Lower lobe of right lung (tissue), 2 donors: ENCODE measurements at places on chromosomes 11 and 22. TPM values are rescaled to one million over a fixed set of nuclear protein-coding genes. Genes with fewer than 3 reads are reported as not detected.
A peak's percentile ranks its signal among the peaks of the same experiment; 100 is the strongest.

Gene SLC16A8
- 0.24 TPM for total RNA-seq

Gene TYR
- not detected for total RNA-seq

Gene KLHL35
- 2.6 TPM for total RNA-seq

Gene SSRP1
- total RNA-seq: 62.2 TPM

Gene ST3GAL4
- total RNA-seq: 26.2 TPM

Gene SCN4B
- 6.0 TPM for total RNA-seq

Gene CD248
- total RNA-seq: 28.7 TPM

Gene APLNR
- 4.1 TPM for total RNA-seq

Gene ESAM
- total RNA-seq: 131 TPM

Gene CBLIF
- not detected for total RNA-seq

Gene PHOX2A
- not detected for total RNA-seq

- H3K27me3 ChIP-seq: no peaks in the 10 kb centered on the region
- no peak overlapping the region for H3K4me3 ChIP-seq
- H3K36me3 ChIP-seq: no peaks in the 10 kb centered on the region
- H3K27ac ChIP-seq: no peak overlapping the region
- no peaks in the 10 kb centered on the region for H3K4me1 ChIP-seq
These were observed 383.2 kb downstream of the METTL15 start for GRCh38 chr11:28491431-28491830.

DNA sequence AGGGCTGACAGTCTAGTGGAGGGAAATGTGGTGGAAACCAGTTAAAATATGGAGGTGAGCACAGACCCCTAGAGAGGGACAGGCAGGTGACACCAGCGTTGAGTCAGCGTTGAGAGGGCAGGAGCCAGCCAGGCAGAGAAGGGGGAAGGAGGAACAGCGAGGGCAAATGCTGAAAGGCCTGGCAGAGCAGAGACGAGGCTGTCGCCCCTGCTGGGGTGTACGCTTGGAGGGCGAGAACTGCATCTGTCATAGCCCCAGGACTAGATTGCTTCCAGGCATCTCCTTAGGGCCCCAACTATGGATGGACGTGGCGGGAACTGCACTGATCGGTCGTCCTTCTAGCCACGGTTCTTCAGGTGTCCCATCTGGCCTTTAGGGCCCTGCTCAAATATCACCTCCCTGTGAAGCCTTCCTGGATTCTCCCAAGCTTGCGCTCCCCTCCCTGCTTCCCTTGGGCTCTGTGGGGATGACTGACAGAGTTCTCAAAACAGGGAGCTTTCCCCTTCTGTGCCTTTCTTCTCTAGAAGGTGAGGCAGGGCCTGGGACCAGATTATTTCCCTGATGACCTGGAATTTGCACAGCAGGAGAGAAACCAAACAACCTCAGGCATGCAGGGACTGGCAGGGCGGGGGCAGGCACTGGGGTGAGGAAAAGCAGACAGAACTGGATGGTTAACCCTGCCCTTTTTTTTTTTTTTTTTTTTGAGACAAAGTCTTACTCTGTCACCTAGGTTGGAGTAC, 11.1 kb downstream of the SYNGR1 start:
- H3K4me1 ChIP-seq: no peaks in the 10 kb centered on the region
- no peaks in the 10 kb centered on the region for H3K27me3 ChIP-seq
- DNase-seq: no peak
- no peak overlapping the region for H3K4me3 ChIP-seq
- H3K27ac ChIP-seq: no peak overlapping the region
- H3K36me3 ChIP-seq: no peaks in the 10 kb centered on the region

- H3K4me3 ChIP-seq: no peak overlapping the region
- no peaks in the 10 kb centered on the region for H3K36me3 ChIP-seq
- no peak for DNase-seq
- H3K4me1 ChIP-seq: no peaks in the 10 kb centered on the region
- H3K27me3 ChIP-seq: no peaks in the 10 kb centered on the region
These were observed 2216.6 kb upstream of the RAG2 start for GRCh38 chr11:38814670-38815069.

DNA sequence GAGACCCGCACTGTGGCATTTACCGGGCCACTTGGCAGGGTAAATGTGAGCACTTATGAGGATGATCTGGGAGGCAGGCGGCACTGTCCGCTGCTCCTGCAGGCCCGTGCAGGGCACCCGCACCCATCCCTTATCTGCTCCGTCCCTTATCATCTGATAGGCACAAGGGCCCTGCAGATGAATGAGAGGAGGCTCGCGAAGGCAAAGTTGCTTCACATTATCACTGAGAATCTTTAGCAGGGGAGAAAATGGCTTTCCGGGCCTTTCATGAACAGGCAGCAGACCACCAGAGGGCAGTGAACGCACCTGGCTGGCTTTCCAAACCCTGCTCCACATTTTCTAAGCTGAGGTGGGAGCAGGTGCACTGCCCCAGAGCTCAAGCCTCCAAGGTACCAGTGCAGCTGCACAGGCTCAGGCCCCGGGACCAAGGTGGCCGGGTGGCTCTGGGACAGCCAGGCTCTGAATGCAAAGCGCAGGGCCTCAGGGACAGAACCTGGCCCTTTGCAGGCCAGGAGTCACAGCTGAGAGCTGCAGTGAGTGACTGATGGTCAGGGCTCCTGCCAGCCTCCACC, 165.6 kb downstream of the SHANK2 start:
- H3K36me3 ChIP-seq: peaks cover 5% of the 10 kb centered on the region
- no peak overlapping the region for H3K4me3 ChIP-seq
- no peak for DNase-seq
- no peaks in the 10 kb centered on the region for H3K4me1 ChIP-seq
- H3K27ac ChIP-seq: no peak overlapping the region

DNA sequence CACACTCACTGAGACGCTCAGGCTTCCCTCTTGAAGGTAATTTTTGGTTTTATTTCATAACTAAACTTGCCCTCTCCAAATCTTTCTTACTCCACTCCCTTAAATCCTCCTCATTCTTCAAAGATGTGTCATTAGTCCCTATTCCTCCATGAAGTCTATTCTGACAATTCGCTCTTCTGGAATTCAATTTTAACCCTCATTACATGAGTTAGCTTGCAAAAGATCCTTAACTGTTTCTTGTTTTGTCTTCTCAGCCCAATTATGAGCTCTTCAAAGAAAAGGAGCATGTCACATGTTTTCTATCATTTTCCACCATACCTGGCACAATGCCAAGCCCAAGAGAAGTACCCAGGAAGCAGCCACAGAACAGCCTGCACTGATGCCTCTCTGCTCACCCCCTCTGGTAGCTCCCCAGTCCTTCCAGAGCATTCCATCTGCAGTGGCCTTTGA, 13.0 kb downstream of the GALNT18 start:
- H3K4me1 ChIP-seq: peaks cover 12% of the 10 kb centered on the region
- H3K36me3 ChIP-seq: no peaks in the 10 kb centered on the region
- DNase-seq: no peak
- H3K27ac ChIP-seq: no peak overlapping the region
- no peak overlapping the region for H3K4me3 ChIP-seq

- H3K27me3 ChIP-seq: no peaks in the 10 kb centered on the region
- DNase-seq: peak; percentile 89
- peak overlapping the region; percentile 9 for H3K4me3 ChIP-seq
- H3K4me1 ChIP-seq: peaks cover 41% of the 10 kb centered on the region
These were observed 56.4 kb upstream of the CD44 start for GRCh38 chr11:35082321-35083180.

GRCh38 chr11:293852-294661, 5.1 kb downstream of the PGGHG start:
- peaks cover 19% of the 10 kb centered on the region for H3K4me1 ChIP-seq
- H3K4me3 ChIP-seq: no peak overlapping the region
- peaks cover 4% of the 10 kb centered on the region for H3K27me3 ChIP-seq
- H3K36me3 ChIP-seq: peaks cover 22% of the 10 kb centered on the region

DNA sequence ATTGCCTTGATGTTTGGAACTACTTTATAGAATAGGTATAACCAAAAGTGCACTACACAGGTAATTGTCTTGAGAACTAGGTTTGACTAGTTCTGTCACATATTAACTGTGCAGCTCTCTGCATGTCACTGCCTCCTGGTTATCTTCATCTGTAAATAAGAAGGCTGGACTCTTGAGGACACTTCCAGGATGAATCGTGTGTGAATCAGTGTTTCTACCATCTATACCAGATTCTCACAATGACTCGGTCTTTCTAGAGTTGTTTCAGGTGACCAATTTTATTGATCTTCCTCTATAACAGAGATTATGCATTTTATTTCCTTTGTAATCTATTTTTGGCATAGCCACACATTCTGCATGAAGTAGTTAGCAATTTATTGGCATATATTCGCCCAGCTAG, 1181.0 kb upstream of the TENM4 start:
- no peaks in the 10 kb centered on the region for H3K36me3 ChIP-seq
- no peak overlapping the region for H3K27ac ChIP-seq
- no peaks in the 10 kb centered on the region for H3K4me1 ChIP-seq
- DNase-seq: no peak
- H3K27me3 ChIP-seq: no peaks in the 10 kb centered on the region

DNA sequence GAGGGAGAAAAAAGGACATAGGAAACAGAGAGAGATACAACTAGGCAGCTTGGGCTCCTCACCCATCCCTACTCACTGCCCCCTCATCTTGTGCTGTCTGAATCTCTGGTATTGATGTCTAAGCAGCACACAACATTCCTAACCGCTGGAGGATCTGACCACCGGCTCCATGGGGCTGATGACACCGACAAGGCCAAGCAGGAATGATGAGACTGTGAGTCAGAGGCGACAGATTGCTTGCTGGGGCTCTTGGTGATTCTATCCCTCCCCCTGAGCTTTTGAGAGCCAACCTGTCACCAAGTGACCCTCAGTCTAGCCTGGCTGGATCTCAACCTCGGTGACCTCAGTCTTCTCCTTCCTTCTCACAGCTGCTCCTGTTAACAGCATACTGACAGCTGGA, 13.8 kb downstream of the PAMR1 start:
- H3K27ac ChIP-seq: no peak overlapping the region
- no peaks in the 10 kb centered on the region for H3K4me1 ChIP-seq
- no peaks in the 10 kb centered on the region for H3K36me3 ChIP-seq
- no peak for DNase-seq
- no peak overlapping the region for H3K4me3 ChIP-seq
- H3K27me3 ChIP-seq: no peaks in the 10 kb centered on the region

- no peaks in the 10 kb centered on the region for H3K27me3 ChIP-seq
- H3K27ac ChIP-seq: peak within 1 kb of the TSS; percentile 86
- H3K4me1 ChIP-seq: peaks cover 21% of the 10 kb centered on the region
- H3K36me3 ChIP-seq: peaks cover 16% of the 10 kb centered on the region
These were observed at the start of gene SLC37A4 for GRCh38 chr11:119030329-119031047. Gene SLC37A4, minus strand, starts transcription at chr11:119030877.

GRCh38 chr11:269146-269890, 8.9 kb upstream of the NLRP6 start:
- H3K27me3 ChIP-seq: no peaks in the 10 kb centered on the region
- H3K4me3 ChIP-seq: peak overlapping the region; percentile 47
- peaks cover 14% of the 10 kb centered on the region for H3K4me1 ChIP-seq

GRCh38 chr11:45102810-45103621, 43.4 kb upstream of the PRDM11 start:
- H3K27ac ChIP-seq: no peak overlapping the region
- H3K27me3 ChIP-seq: no peaks in the 10 kb centered on the region
- H3K36me3 ChIP-seq: no peaks in the 10 kb centered on the region
- no peak for DNase-seq

DNA sequence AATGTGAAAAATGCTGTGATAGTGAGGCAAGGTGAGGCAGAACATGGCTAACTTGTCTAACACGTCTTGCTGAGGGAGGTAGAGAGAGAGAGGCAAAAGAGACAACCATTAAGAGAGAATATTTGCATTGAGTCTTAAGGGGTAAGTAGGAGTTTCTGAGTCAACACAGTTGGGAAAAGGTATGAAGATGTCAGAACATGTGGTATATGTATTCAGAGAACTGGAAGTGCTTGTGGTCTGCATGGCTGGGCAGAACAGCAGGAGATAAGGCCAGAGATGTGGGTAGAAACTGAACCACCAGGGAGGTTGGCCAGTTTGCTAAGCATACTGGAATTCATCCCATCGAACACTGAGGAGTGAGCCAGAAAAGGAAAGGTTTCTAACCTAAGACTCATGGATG, 25.0 kb upstream of the SLC5A1 start:
- DNase-seq: no peak
- no peak overlapping the region for H3K4me3 ChIP-seq
- H3K4me1 ChIP-seq: no peaks in the 10 kb centered on the region
- no peaks in the 10 kb centered on the region for H3K36me3 ChIP-seq
- H3K27me3 ChIP-seq: no peaks in the 10 kb centered on the region

- no peaks in the 10 kb centered on the region for H3K36me3 ChIP-seq
- no peak overlapping the region for H3K27ac ChIP-seq
- H3K4me1 ChIP-seq: no peaks in the 10 kb centered on the region
- H3K4me3 ChIP-seq: no peak overlapping the region
- no peak for DNase-seq
- no peaks in the 10 kb centered on the region for H3K27me3 ChIP-seq
These were observed 67.6 kb upstream of the ARHGAP42 start for GRCh38 chr11:100619484-100619883.

DNA sequence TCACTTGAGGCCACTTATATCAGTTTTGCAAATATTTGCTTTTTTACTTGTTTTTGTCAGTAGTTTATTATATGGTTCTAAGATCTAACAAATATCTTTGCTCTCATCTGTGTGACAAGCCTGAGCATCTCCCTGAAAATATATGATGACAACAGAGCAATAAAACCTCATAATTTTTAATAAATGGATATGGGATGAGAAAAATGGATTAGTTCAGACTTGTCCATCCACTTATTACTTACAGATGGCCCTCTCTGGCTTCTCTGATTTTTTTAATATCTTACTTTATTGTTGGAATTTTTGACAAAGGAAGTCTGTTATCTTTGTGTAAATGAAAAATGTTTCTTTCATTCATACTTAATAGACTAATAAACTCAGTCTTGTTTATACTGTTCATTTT, 491.4 kb upstream of the RAG2 start:
- no peaks in the 10 kb centered on the region for H3K4me1 ChIP-seq
- DNase-seq: no peak
- H3K27me3 ChIP-seq: no peaks in the 10 kb centered on the region
- no peak overlapping the region for H3K4me3 ChIP-seq
- no peaks in the 10 kb centered on the region for H3K36me3 ChIP-seq
- no peak overlapping the region for H3K27ac ChIP-seq

GRCh38 chr11:70016666-70017367, 61.3 kb upstream of the ANO1 start:
- no peaks in the 10 kb centered on the region for H3K36me3 ChIP-seq
- peaks cover 4% of the 10 kb centered on the region for H3K27me3 ChIP-seq
- H3K4me1 ChIP-seq: no peaks in the 10 kb centered on the region
- H3K4me3 ChIP-seq: no peak overlapping the region

GRCh38 chr11:2665526-2666400, 34.0 kb downstream of the KCNQ1OT1 start:
- no peaks in the 10 kb centered on the region for H3K4me1 ChIP-seq
- no peak overlapping the region for H3K4me3 ChIP-seq
- no peaks in the 10 kb centered on the region for H3K27me3 ChIP-seq
- H3K36me3 ChIP-seq: peaks cover 14% of the 10 kb centered on the region
- no peak for DNase-seq
